ENCODE measurements at places on chromosomes 2 and 18.

DNA sequence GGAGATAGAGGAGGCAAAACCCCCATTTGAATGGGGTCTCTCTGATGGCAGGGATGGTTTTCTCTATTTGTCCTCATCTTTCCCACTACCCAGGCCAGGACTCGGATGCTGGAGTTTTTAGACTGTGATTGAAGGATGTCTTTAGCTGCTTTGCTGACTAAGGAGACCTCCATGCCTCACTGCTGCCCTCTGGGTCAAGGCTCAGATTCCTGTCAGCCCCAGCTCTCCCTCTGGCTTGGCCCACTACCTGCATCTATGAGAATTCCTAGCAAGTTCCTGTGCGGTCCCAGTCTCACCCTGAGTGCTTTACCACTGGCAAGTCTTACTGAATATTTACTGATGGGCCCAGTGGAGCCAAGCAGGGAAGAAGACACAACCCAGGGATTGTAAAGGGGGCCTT, 184.0 kb downstream of the CELF4 start:
- DNase-seq, result no peak

GRCh38 chr2:191177751-191178736, 27.2 kb upstream of the STAT4 start:
- DNase-seq, result no peak

GRCh38 chr2:72887032-72887739, at the start of gene SPR:
Gene SPR, plus strand, starts transcription at chr2:72887408. Its CDS starts 25 bp downstream, at chr2:72887433.
- DNase-seq, result peak; percentile 72

GRCh38 chr2:16943279-16943958, 277.8 kb upstream of the CYRIA start:
- DNase-seq, result no peak

GRCh38 chr18:38421021-38421420, 855.4 kb upstream of the CELF4 start:
- no peak for DNase-seq

GRCh38 chr2:239180526-239181073, 220.2 kb downstream of the HDAC4 start:
- DNase-seq, result no peak

DNA sequence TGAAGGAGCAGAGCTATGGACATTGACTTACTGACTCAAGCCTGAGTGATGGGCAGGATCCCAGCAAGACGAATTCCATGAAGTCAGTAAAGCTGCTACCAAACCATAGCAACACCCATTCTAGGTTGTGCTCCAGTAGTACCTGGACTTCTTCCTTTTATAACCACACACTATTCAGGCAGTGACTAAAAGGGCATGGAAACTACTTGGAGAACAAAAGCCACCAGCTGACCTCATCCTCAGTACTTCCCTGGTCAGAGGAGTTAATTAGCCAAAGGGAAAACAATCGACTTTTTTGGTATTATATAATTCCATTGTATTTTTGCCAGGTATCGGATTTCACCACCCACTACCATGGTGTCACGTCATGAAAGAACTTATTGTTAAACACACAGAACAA, 237.1 kb downstream of the TTC32 start:
- no peak for DNase-seq

DNA sequence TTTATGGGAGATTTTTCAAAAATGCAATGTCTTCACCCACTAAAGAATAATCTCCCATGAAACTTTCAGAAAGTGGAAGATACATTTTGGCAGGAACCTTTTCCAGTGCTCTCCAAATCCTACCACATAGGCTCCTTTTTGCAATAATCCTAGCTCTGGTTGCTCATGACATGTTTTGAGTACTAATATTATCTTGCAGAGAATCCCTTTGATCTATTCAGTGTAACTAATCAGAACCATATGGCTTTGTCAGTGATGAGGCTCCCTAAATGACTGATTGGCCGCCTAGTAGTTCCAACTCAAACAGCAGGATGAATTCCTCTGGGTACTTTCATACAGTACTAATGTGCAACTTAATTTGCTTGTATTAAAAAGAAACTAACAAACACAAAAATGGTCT, 544.0 kb upstream of the FAM98A start:
- DNase-seq, result no peak

- DNase-seq, result peak; percentile 7
Observed at GRCh38 chr18:53796040-53796729, 428.3 kb downstream of the MBD2 start.

GRCh38 chr18:79367480-79367879, 28.2 kb upstream of the NFATC1 start:
- no peak for DNase-seq

DNA sequence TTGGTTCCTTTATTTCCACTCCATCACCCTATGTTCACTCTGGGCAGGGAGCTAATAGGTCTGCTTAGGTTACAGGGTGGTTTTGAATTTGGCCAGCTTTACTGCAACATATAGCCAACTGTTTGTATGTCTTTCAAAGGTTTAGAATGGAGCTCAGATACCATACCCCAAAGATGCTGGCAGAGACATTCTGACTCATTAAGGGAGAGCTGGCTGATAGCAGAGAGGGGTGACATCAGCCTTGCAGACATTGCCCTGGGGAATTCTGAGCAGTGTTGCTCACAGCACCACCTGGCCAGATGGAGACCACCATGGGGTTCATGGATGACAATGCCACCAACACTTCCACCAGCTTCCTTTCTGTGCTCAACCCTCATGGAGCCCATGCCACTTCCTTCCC, 2.1 kb downstream of the PROKR1 start:
- peak; percentile 46 for DNase-seq

DNA sequence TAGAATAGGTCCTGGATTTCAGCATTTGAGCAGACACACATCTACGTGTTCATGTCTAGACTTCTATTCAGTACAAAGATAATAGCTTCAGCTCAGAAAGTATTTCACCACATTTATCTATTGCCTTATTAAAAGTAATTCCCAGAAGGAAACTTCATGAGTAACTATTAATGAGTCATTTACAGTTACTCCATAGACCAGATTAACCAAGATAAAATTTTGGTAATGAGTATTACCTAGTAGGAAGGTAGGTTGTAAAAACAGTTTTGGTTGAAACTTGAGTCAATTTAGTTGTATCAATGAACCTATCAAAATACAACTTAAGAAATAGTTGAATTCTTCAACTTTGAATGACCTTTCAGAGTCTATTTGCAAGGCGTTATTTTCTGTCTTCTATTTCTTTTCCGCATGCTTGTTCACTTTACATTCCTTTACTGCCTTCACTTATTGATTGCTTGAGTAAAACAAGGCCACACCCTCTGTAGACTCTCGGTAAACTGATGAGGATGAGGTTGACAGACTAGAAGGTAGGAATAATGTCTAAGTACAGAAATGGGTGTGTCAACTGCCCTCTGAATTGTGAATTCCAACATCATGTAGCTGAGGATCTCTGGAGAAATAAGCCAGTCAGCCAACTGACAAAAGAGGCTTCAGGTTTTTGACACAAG, 1165.6 kb upstream of the ZEB2 start:
- no peak for DNase-seq

GRCh38 chr2:99748344-99748743, 258.5 kb upstream of the REV1 start:
- no peak for DNase-seq

GRCh38 chr2:211900000-211900399, 638.6 kb downstream of the ERBB4 start:
- no peak for DNase-seq

- no peak for DNase-seq
Observed at GRCh38 chr2:100793220-100793619, 26.7 kb upstream of the NPAS2 start.

DNA sequence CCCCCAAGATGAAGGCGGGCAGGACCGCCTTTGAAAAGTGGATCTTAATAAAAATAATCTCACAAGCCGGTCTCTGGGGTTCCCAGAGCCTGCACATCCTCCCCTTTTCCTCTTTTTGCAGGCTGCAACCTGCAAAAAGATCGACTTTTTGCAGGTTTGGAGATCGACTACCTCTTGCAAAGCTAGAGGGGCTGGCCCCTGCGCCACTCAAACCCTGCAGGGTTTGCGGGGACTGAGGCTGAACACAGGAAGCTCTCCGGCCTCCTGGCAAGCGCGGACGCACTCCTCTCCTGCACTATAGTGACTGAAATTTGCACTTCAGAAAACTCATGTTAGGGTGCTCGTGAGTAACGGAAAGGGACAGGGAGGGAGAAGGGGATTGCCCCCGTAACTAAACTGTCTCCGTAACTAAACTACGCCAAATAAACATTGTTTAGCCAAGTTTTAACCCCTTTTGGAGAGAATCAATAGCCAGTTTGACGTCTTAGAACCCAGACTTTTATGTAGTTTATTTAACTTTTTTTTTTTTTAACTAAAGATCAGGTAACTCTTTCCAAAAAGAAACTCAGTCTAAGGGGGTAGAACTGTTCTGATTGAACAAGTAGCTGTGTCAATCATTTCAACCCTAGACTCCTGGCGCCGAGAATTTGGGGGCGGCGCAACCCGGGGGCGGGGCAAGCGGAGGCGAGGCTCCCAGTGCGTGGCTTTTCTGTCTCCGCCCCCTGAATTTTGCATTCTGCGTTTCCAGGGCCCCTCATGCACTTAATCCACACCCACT, 2.5 kb downstream of the IGFBP5 start:
- DNase-seq, result peak; percentile 79

Data from stimulated activated naive CD8-positive, alpha-beta T cell treated with anti-CD3 and anti-CD28 coated beads, Interleukin-15, amount 100 ng/mL, for 72 hours (primary cell).